ENCODE measurements at places on chromosomes 1 and 21.

DNA sequence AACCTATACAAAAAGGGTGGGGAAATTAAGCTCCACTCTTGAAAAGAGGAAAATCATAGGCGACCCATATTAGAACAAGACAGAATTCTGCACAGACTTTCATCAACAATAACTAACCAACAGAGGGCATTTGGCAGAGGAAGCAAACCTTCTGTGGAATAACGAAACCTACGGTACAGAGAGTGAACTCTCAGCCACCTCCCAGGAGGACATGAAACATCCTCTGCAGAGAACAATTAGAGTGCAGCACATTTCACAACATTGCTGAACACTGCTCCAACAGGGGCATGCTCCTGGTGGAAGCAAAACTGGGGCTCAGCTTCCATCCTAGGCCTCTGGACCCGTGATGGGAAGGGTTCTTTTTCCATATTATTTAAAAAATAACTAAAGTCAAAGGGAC, 110.9 kb downstream of the KCNJ15 start:
- no peak for DNase-seq

- DNase-seq: peak; percentile 2
Observed at GRCh38 chr21:31730712-31731055, 1.2 kb downstream of the SCAF4 start.

- DNase-seq: no peak
Observed at GRCh38 chr1:228647523-228648444, 87.5 kb upstream of the RHOU start.

GRCh38 chr1:37472281-37472680, 2.1 kb upstream of the ZC3H12A start:
- DNase-seq: no peak

DNA sequence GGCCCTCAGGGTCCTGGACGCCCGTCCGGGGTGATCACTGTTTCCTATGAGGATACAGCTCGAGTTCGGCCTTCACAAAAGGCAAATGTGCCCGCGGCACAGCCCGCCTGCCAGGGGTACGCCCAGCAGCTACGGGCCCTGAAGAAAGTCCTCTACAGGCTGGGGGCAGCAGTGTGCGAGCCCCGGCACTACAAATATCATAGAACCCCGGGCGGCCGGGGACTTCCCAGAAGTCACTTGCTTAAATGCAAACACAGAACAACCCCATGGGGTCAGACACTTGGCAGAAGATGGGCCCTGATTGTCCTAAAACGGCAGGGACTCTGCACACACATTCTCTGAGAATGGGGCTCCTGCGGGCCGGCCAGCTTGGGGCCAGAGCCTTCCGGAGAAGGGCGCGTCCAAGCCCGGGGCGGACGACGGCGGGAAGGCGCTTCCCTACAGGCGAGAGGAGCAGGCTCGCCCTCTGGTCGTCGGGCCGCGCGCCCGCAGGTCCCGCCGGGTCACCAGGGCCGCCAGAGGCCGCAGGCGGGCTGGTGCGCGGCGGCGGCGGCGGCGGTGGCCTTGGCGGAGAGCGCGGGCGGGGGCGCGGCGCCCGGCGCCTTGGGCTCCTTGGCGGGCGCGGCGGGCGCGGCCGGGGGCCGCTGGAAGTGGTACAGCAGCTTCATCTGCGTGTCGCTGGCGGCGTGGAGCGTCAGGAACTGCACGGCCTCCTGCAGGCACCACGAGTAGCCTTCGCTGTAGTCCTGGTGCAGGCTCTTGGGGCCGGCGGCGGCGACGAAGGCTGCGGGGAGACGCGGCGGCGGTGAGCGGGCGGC, 888 bp downstream of the HES5 start:
- DNase-seq: no peak

DNA sequence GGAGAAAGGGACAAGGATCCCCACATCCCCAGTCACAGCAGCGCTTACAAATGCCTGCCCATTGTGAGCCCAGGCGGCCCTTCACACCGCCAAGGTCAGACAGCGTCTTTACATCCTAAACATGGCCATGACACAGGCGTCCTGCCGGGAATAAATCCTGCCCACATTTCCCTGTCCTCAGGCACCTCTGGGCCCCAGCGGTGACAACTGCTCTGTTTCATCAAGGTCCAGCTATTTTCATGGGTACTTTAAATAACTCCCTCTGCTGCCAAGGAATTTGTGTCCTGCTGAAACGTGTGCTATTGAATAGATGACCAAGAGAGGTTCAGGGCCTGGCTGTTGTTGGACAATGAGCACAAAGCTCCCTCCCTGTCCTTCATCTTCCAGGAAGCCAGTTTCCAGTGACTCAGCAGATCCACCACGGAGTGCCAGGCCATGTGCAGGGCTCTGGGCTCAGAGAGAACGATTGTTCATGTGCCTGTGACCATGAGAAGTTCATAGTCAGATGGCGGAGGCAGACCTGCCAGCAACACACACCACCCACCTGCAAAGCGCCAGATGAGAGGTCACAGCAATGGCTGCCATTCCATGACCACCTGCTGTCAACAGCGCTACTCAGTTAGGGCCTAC, 195.8 kb downstream of the MATN1 start:
- no peak for DNase-seq

GRCh38 chr1:22139066-22139594, 3.8 kb downstream of the WNT4 start:
- no peak for DNase-seq

- DNase-seq: no peak
Observed at GRCh38 chr1:28509705-28510272, 3.9 kb downstream of the RCC1 start.

DNA sequence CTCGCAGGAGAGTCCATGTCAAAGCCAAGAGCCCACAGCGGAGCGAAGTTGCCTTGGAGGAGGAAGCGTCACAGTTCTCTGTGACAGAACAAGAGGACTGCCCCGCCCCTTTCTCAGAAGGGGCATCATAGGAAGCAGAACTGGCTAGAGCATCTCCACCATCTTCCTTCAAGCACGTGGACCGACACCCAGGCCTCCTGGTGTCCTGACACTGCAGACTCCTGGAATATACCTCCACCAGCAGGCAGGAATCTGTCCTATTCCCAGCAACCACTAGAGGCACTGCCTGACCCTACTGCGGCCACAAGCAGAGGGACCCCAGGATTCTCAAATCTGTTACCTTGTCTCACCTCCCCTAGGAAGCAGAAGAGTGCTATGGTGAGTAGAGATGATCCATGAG, 37.8 kb downstream of the GPA33 start:
- no peak for DNase-seq

DNA sequence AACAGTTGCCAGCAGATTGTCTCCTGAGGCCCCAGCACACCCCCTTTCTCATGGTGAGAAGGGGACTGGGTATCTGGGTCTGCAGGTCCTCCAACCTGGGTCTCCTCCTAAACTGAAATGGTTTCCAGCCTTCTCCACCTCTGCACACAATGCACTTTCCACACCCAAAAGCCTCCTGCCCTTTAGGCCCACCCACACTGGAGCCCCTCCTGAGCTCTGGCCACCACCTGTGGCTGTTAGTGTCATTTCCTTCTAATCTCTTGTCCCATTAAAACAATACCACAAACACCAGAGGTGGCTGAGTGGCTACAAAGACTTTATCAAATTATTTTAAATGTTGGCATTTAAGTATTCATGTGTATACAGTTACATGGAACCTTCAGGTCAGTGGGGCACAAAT, 11.5 kb downstream of the GPR3 start:
- no peak for DNase-seq

DNA sequence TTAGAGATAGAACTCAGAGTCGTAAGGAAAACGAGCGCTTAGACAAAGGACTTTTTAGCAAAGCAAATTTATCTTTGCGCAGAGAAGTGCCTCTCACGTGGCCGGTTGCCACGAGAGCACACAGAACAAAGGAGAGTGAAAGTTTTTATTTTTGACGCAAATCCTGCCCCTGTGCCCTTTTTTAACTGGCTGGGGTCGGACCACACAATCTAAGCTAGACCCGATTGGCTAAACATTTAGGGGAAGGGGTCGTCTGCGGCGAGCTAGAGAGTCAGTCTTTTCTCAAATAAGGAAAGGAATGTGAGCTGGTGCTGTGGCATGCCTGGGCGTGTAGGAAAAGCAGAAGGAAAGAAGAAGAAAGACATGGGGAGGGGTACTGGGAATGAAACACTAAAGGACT, 2.4 kb downstream of the KRTAP10-2 start:
- DNase-seq: no peak

DNA sequence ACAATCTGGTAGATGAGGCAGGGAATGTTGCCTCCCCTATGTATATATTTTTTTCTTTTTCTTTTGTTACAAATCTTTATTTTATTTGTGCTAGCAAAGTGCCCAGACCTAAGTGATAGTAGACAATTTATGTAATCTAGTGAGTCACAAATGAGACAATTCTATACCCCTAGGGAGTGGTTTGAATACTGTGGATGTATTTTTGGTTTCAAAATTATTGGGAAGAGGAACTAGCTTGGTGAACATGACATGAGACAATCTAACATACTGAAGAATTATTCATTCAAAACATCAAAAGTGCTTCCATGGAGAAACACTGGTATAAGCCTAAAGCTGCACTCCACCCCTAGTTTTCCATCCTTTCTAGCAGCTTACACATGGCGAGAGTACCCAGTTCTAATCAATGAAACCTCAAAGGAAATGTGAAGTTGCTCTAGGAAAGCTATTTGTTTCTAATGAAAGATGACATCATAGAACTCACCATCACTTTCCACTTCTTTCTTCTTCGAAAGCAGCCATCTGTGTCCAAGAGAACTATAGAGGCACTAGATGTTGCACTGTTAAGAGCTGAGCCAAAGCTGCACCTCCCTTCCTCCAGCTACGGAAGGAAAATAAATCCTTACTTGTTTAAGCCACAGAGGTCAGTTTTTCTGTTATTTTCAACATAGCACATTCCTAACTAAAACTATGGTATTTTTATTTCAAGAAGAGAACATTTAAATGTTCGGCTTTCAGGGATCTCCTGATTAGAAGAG, 764.6 kb downstream of the LTN1 start:
- no peak for DNase-seq

Data from hypothalamus (tissue), 51 donors.